T-cell (primary cell): ENCODE measurements at places on chromosomes 4 and X. TPM values are rescaled to one million over a fixed set of nuclear protein-coding genes. Genes with fewer than 3 reads are reported as not detected.

DNA sequence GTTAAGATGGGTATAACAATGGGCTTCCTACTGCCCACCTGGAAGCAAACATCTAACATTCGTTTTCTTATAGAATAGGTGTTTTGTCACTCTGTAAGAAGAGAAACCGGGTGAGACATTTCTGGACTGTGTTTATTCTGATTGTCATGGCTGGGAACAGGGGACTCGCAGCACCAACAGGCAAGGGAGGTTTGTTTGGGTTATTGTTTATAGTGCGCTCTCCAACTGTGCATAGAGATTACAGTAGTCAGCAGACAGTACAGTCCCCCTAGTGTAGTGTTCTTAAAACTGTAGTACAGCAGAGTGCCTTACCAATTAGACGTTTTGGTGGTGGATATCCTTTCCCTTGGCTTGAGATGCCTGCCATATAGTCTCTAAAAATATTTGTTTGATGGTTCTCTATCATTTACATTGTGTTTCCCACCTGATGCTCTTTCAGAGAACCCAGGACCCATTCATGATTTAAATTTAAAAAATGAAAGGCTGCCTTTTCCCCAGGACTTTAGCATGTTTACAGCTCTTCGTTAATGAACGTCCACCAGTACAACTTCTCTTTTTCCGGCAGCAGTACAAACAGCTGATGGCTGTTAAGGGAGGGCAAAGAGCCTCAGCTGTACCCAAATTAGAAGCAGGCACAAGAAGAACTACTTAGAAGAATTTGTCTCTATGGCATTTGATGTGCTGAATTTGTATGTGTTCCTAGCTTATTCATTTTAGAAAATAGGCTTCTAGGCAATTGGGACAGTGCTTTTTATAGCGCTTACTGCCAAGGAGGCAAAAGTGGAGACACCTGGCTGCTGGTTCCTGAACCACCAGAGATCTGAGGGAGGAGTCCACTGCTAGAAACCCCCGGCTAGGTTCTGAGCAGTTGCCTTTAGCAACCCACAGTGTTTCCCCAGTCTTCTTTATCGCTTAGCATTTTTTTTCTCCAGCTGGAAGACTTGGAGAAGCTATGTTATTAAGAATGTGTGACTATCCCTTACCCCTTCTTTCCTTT is 1.0 kb upstream of the RNF150 start:
- no peak for DNase-seq

GRCh38 chr4:150648123-150648522 is 66.2 kb downstream of the MAB21L2 start:
- DNase-seq: no peak

TMSB4X gene
- total RNA-seq: 6,201 TPM

DNA sequence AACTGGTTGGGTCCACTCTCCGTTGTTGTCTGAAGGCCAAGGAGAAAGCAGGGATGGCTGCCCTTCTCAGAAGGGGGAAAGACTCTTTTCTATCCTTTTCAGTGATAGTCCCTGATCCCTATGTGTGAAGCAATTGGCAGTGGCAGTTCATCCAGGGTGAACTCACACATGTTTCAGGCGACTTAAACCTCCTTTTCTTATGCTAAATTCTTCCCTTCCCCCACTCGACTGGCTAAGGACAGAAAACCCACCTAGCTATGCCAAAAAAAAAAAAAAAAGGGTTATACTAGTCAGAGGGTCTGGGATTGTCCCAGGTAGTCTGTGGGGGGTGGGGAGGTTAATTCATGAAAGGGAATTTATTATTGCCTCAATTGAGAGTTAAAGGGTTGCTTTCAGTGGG is 12.2 kb upstream of the ZNF280C start:
- no peak for DNase-seq

GRCh38 chrX:116756958-116757357 is 294.2 kb upstream of the CT83 start:
- no peak for DNase-seq

PDE5A gene
- 2.3 TPM for total RNA-seq

BMP2K gene
- total RNA-seq: 13.0 TPM

TLR1 gene
- total RNA-seq: 24.0 TPM

GRCh38 chr4:109065006-109065405 is 237.5 kb downstream of the COL25A1 start:
- DNase-seq: no peak

USP51 gene
- total RNA-seq: 1.6 TPM

DRD5 gene
- not detected for total RNA-seq

GRCh38 chr4:1604181-1604705 is 79.9 kb downstream of the FAM53A start:
- DNase-seq: no peak

DNA sequence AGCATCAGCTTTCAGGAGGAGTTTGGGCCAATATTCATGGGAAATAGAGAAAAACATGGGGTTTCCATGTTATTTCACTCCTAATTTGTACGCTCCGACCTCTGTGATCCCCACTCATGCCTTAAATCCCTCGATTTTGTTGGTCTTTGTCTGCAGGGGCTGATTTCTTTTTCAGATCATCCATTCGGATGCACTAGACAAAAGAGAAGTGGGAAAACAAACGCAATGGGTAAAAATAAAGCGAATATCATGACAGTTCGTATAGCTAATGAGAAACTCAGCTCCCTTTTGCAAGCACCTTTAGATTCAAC is 139.1 kb upstream of the PLAC1 start:
- no peak for DNase-seq

DNA sequence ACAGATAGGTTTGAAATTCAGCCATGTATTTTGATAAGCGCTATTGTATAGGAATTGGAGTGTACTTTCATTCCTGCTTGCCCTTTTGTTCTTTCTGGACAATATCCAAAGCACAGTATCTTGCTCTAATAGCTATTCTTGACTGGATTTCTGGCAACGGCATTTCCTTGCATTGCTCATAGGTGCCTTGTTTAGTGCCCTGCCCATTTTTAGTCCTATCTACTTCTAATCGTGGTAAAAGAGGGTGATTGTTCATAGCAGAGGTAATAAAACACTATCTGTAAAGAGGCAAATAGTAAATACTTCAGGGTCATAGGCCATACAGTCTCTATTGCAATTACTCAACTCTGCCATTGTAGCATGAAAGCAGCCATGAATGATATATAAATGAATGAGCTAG is 155.9 kb downstream of the IL1RAPL2 start:
- no peak for DNase-seq

DNA sequence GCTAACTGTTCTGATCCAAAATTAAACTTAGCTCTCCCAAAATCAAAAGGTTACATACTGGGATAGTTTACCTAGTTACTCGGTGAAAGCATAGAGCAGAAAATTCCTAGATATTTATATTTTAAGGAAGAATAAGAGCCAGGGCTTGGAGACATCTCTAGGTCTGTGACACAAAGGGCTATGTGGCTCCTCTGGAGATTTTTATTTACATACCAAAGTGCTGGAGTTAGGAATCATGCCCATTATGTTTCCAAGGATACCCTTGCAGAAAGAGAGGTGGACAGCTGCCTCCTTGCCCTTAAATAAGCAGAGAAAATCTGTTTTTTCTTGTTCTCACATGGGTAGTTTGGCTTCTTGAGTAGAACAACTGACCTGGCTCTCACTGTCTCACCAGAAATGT is 9.0 kb downstream of the COX7B2 start:
- no peak for DNase-seq

LRIT3 gene
- total RNA-seq: 0.26 TPM

- no peak for DNase-seq
Measured at GRCh38 chr4:128658214-128658631, 151.3 kb upstream of the JADE1 start.

HAND2 gene
- total RNA-seq: not detected

DNA sequence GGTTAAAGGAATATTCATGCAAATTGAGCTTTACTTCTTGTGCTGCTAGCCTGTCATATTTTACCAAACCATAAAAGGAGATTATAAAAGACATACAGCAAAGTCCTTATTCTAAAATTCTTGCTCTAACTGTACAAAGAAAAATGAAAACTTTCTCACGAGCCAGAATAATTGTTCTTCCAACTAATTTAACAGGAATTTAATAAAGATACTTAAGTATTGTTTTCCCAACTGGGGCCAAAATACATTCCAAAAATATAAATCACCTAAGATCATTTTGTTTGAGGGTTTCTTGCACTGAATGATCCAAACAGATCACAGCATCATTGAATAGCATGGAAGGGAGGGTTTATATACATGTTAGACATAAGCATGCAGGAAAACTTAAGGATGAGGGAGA is 127.1 kb upstream of the PCDH18 start:
- DNase-seq: no peak

- no peak for DNase-seq
Measured at GRCh38 chrX:30654989-30655607, 1.9 kb downstream of the GK start.

GRCh38 chr4:61911313-61911756 is 711.2 kb downstream of the ADGRL3 start:
- no peak for DNase-seq

DNA sequence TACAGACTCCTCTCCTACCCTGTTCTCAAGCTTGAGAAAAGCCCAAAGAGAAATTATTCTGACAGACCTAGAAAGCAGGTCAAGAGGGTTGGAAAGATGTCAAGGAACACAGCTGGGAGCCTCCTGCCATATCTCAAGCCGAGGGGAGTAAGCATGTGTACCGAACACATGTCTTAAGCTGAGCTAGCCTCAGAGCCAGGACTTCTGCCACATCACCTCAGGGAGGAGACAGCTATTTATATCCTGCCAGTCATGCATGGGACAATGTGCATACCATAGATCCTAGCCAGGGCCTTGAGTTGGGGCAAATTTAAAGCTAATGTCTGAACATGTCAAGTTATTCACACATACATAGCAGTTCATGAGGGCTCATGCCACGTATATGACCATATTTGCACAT is 11.8 kb downstream of the TMEM31 start:
- no peak for DNase-seq

DNA sequence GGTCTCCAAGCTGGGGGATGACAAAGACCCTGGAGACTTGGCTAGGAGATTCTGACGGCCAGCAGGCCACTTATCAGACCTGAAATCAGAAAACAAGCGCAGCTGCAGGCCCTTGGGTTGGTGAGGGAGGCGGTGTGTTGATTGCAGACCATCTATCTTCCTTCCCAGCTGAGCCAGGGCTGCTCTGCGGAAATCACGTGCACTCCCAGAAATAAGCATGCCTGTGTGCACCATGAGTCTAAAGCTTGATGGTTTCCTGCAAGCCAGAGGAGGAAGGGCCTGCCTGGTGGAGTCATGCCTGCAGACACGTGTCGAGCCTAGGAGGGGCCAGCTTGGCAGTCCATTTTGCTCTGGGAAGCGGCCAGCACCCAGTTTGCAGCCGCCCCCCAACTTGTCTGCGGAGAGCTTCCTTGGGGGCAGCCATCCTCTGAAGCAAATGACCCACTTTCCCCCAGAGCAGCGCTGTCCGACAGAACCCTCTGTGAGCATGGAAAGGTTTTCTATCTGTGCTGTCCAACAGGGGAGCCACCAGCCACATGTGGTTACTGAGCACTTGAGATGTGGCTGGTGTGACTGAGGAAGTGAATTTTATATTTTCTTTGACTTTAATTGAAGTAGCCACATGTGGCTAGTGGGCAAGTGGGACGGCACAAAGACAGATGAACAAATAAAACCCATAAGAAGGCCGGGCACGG is 175.7 kb upstream of the BCOR start:
- DNase-seq: no peak

PF4V1 gene
- total RNA-seq: not detected

GRCh38 chr4:33029976-33030375 is 2309.8 kb downstream of the PCDH7 start:
- no peak for DNase-seq

- no peak for DNase-seq
Measured at GRCh38 chr4:1819284-1819683, 26.2 kb downstream of the FGFR3 start.

PRR32 gene
- total RNA-seq: not detected
